ENCODE measurements at places on chromosomes 4 and X.

GRCh38 chr4:27442146-27442545 is 581.5 kb downstream of the STIM2 start:
- no peak for DNase-seq

- no peak for DNase-seq
These were observed at the start of gene CLDN2 for GRCh38 chrX:106919932-106920452. CLDN2 (plus strand) TSS chrX:106920402; CDS start chrX:106928229, 7,827 bp downstream.

- DNase-seq: no peak
These were observed 184.1 kb upstream of the LEF1 start for GRCh38 chr4:108352664-108353308.

DNA sequence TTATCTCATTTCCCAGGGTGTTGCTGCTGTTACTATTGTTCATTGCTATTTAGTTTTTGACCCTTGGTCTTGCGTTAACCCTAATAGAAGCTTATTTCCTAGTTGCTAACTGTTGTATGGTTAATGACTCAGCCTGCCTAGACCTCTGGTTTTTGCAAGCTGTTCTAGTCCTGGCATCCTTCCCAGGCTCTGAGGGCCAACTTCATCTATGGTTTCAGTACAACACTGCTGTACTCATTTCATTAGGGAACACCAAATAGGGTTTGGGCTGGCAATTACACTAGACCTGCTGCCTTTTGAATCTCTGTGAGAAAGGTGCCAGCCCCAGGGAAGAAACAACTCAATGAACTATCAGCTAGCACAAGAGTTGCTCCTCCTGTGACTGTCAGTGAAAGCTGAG is 59.6 kb downstream of the DCX start:
- DNase-seq: no peak

- DNase-seq: peak; percentile 5
These were observed 414.3 kb downstream of the NAP1L3 start for GRCh38 chrX:93259029-93259428.

DNA sequence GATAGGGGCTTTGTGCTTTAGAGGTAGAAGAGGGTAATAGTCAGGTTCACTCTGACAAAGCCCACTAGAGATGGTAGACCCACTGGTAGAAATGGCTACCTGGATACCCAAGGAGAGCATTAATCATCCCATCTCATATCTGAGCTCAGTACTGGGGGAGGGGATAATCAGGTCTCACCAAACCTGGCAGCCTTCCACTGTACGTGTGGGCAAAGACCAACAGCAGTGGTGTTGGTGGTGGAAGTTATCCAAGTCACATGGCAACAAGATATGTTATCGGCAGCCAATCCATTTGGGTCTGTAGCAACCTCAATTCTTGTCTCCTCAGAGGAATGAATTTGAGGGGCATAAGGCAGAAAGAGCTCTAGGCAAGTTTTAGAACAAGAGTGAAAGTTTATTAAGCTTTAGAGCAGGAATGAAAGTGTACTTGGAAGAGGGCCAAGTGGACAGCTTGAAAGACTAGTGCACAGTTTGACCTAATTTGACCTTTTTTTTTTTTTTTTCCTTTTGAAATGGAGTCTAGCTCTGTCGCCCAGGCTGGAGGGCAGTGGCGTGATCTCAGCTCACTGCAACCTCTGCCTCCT is 67.0 kb upstream of the CXCL13 start:
- DNase-seq: no peak

DNA sequence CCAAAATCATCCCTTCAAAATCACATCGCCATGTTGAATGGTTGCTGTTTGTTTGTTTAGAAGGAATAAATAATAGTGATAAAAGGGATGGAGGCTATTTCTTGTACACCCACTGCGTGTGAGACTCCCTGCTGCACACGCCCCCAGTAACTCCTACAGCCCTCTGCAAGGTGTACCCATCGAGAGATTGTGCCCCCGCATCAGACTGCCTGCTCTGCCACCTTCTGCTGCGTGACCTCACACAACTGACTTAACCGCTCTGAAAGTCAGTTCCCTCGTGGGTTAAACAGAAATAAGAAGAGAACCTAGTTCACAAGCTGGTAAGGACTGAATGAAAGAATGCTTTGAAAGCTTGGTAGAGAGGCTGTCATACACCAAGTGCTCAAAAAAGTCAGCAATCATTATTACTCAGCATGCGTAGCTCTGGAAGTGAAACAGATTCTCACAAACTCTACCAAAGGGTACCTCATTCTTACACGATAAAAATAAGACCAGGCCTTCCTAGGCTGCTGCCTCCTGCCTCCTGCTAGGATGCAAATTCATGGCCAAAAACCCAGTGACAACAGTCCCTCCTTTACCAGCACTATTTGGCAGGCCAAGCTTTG is 147.1 kb downstream of the CPEB2 start:
- no peak for DNase-seq

GRCh38 chrX:30340753-30341152 is 31.6 kb upstream of the NR0B1 start:
- DNase-seq: no peak

DNA sequence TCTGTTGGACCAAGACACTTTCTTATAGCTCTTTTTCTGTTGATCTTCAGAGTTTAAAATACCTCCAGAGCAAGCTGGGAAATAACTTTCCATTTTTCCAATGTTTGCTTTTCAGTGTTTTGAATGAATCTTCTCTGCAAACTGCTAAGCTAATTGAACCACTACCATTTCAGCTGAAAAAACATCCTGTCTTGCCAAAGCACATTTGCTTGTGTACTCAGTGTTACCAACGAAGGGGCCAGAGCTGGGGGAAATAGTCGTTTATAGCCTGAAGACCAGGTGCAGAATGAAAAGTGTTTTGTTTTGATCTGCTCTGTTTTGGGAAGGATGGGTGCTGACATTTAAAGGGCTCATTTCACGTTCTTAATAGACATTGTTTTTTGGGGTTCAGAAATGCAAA is 88.4 kb upstream of the CLNK start:
- no peak for DNase-seq

DNA sequence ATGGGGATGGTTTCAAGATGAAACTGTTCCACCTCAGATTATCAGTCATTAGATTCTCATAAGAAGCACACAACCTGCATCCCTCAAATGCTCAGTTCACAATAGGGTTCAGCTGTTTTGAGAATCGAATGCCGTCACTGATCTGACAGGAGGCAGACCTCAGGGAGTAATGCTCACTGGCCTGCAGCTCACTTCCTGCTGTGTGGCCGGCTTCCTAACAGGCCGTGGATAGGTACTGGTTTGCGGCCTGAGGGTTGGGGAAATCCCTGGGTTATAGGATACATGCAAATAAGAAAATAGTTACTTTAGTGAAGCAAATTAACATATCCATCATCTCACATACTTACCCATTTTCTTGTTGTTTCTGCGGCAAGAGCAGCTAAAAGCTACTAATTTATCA is 160.4 kb downstream of the MAD2L1 start:
- no peak for DNase-seq

DNA sequence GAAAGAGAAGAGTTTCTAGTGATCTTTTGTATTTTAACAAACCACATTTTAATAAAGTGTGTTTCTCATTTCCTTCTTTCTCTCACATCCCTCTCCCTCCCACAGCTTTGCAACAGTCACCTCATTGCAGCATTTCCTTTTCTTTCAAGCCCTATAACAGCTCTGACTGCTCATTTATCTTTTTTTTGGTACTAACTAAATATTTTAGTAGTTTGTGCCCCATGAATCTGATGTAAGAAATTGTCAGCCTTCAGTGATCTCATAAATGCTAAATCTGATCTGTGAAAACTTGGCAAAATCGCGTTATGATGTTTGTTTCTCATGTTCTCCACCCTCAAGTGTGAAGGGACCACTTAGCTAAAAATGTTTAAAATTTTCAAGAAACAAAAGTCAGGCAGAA is 258.5 kb upstream of the SLIT2 start:
- DNase-seq: no peak

DNA sequence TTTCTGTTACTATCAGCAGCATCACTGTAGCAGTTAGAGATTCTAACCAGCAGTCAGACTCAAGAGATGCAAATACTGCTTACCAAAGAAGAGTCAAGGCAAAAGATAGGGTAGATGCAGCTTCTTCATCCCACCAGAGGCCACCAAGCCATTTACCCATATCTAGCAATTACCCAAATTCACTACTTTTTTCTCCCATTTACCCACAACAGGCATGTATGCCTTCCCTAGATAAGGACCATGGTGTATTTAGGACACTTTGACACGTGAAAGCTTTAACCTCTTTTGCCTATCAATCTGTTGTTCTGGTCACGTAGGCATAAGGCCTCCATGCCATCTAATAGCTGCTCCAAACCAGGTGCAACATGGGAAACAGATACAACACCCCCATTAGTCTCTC is 5.6 kb downstream of the LARP7 start:
- no peak for DNase-seq

DNA sequence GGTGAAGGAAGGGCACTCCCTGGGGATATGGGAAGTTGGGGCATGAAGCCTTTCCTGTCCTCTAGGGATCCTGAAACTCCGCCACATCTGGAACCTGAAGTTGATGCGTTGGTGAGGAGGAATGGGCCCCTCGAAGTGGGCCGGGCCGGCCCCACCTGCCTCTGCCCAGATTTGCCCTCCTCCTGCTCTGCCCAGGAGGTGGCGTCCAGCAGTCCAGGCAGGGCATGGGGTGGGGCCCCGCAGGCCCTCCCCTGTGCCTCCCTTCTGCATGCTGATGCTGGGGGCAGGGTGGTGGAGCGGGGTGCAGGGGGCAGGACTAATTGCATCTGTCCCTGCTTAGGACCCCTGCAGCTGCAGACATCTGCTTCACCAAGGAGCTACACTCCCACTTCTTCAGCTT is 1.8 kb downstream of the TAFAZZIN start:
- DNase-seq: no peak

- DNase-seq: no peak
These were observed 136.8 kb upstream of the PDLIM3 start for GRCh38 chr4:185672151-185672550.

DNA sequence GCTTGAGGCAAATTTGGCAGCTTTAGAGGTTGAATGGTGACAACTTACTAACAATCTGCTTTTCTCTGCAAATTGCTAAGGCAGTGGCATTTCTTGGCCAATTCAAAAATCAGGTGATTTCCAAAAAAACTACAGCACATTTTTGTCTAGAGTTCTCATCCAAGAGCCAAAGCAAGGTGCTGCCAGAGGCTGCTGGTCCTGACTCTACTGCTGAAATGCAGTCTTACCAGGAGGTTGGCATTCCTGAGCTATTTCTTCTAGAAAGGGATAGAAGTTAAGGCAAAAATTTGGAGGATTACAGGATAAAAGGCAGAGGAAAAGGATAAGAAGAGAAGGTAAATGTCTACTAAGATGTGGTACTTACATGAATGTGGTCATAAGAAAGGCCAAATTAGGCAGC is 75.6 kb downstream of the COX18 start:
- no peak for DNase-seq

DNA sequence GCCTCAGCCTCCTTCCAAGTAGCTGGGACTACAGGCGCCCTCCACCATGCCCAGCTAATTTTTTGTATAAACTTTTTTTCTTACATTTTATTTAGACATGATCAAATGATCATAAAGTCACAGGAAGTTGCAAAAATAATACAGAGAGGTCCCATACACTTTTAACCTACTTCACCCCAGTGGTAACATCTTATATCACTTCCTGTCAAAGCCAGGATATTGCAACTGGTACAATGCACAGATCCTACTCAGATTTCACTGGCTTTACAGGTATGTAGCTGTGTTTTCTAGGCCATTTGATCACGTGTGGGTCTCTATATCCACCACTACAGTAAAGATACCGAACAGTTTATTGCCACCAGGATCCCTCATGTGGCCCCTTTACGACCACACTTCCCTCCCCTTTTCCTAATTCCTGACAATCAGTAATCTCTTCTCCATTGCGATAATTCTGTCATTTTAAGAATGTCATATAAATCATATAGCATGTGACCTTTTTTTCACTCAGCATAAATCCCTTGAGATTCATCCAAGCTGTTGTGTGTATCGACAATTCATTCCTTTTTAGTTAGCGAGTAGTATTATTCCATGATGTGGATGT is 18.0 kb downstream of the RPS6KA3 start:
- no peak for DNase-seq

- no peak for DNase-seq
These were observed 58.5 kb upstream of the PABPC4L start for GRCh38 chr4:134260126-134260525.

DNA sequence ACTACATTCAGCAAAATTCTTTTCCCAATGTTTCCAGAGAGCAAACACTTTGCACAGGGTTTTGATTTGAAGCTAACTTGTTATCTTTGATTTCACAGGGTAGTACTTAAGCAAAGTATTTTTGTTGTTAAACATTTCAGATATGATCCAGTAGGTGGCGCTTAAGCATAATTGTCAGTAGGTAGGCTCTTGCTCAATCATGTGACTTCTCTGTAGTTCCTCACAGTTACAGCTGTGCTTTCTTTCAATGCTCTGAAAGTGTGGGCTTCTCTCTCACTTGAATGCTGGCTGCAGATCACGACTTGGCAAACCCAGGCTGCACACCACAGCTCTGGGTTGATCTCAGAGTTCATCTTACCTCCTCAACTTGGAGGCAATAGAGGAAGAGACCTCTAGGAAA is 1016.5 kb downstream of the SH3BGRL start:
- DNase-seq: peak; percentile 20

DNA sequence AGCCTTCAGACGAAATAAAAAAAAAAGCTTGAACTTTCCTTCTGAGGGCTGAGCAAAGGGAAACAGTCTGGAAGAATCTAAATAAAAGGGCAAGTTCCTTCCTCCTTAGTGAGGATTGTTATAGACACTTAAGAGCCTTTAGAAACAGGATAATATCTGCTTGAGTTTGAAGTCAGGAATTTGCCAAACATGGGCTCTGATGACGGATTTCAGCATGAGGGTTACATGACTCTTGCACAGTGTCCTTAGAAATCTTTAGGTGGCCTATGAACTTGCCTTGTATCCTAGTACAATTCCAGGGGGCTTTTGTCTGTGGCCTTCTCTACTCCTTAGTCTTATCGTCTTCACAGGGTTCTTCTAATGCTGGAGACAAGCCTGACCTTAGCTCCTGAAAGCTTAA is 94.1 kb downstream of the RLIM start:
- DNase-seq: no peak

- no peak for DNase-seq
These were observed 173.0 kb upstream of the TET2 start for GRCh38 chr4:104973708-104974107.

- DNase-seq: peak; percentile 21
These were observed 153.8 kb upstream of the AGA start for GRCh38 chr4:177596035-177596434.

- DNase-seq: no peak
These were observed 124.1 kb upstream of the SLIT2 start for GRCh38 chr4:20127626-20128025.

GRCh38 chr4:119729835-119730670 is 101.4 kb upstream of the PDE5A start:
- peak; percentile 60 for DNase-seq

- DNase-seq: no peak
These were observed 373 bp upstream of the SMIM43 start for GRCh38 chr4:121765368-121765705.

Measured in HEK293T (cell line).